ENCODE measurements at places on chromosomes 16 and 17.
A peak's percentile ranks its signal among the peaks of the same experiment; 100 is the strongest.

- DNase-seq, result peak; percentile 88
Observed at GRCh38 chr16:88069397-88070168, 118.3 kb downstream of the BANP start.

DNA sequence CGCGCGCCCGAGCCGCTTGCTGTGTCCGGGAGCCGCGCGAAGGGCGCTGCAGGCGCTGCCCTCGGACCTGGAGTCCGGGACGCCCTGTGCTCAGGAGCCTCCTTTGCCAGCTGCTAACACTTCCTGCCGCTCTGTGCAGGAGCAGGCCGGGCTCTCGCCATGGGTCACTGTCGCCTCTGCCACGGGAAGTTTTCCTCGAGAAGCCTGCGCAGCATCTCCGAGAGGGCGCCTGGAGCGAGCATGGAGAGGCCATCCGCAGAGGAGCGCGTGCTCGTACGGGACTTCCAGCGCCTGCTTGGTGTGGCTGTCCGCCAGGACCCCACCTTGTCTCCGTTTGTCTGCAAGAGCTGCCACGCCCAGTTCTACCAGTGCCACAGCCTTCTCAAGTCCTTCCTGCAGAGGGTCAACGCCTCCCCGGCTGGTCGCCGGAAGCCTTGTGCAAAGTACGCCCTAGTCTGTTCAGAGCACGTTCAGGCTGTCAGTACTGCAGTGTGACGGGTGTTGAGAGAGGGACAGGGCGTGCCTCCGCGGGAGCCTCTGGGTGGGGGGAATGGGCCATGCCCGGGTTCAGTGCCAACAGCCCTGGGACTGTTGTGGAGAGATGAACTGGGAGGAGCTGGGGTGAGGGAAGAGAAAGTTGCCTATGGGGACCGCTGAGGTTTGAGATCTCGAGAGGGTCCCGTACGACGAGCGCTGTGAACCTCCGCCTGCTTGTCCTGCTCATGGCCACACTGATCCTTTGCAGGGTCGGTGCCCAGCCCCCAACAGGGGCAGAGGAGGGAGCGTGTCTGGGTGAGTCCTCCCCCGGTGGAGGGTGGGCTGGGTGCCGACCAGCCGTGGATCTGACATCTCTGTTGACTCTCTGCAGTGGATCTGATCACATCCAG, 1.3 kb downstream of the ZNF276 start:
- peak; percentile 81 for DNase-seq

DNA sequence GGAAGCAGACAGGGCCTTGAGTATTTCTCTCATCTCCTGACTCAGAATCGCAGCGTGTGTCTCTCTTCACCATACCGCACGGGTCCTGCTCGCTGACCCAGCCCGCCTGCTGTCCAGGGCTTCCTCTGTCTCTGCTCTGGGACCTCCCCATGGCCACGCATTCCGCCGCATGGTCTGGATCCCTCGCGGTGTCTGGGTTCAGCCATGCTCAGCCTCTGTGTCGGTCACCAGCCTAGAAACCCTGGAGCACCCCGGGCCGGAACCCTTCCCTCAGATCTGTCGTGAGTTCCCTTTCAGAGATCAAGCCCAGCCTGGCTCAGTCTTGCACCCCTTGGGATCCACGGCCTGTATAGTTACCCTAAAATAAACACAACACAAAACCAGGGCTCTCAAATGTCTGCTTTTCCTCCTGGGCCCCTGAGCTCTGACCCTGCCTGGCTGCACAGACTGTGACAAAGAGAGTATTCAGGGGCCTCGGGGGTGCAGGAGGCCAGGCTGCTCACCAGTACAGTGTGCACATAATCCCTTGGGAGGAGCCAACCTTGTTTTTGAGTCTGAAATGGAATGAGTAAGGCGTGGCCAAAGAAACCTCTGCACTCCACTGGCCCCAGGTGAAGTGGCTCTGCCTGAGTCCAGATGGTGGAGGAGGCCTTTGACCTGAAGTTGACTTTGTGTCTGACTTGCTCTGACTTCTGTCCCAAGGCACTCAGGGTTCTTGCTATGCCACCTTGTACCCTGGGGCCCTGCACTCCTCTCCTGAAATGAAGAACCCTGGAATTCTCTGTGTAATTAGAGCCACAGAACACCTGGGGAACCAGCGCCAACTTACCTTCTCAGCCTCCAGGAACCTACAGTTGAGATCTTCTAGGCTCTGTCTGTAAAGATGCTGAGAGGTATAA, 5.8 kb upstream of the SPIRE2 start:
- DNase-seq, result no peak

DNA sequence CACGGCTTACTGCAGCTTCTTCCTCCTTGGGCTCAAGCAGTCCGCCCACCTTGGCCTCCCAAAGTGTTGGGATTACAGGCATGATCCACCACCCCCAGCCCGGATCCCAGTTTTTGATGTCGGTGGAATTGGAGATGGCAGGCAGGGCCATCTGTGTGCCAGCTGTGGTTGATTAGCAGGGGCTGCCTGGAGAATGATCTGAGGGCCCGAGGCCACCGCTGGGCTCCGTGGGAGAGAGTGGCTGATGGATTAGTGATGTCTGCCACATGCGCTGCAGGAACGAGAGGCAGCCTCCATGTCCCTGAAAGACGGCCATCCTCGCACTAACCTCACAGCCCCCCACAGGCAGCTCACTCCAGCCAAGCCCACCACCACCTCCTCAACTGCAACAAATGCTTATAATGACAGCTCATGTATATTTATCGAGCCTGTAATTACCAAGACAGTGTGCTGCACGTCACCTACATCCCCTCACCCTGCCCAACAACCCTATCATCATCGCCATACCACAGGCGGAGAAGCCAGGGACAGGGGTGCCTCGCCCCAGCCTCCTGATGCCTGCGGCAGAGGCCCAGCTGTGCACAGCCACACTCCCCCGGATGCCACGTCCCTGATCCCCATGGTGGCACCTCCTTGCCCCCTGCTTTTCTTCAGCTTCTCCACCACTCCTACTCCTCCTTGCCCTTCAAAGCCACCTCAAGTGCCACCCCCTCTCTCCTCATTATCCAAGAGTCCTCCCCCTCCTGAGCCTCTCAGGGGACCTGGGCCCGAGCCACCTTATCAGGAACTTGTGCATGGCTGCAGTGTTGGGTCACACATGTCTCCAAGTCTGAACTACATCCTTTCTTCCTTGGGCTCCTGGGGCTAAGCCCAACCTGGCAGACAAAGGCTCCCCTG, 33.2 kb downstream of the ACTG1 start:
- DNase-seq, result no peak

DNA sequence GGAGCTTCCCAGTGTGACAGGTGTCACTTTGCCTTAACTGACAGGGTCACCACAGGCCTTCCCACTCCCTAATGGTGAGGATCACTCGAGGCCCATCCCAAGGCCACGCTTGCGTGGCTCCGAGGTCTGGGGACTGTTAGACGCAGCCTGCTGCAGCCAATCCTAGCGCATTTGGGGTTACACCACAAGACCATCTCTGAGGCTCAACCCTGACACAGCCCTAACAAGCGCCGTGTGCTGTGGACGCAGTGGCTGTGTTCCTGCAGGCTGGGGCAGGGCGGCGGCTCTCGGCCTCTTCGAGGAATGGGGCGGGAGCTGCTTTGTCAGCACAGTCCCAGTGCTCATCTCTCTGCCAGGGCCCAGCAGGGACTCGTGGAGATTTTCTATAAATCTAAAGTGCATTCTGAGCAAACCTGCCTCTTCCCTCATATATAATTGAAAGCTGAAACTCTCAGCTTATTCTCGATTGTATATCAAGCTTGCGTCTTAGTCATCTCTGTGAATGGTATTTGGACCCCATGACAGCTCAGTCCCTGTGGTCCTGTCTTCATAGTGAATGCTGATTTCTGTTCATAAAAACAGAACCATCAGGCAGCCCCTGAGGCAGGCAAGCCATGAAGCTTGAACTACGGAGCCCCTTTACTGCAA, 65.8 kb upstream of the CHMP6 start:
- DNase-seq, result no peak

DNA sequence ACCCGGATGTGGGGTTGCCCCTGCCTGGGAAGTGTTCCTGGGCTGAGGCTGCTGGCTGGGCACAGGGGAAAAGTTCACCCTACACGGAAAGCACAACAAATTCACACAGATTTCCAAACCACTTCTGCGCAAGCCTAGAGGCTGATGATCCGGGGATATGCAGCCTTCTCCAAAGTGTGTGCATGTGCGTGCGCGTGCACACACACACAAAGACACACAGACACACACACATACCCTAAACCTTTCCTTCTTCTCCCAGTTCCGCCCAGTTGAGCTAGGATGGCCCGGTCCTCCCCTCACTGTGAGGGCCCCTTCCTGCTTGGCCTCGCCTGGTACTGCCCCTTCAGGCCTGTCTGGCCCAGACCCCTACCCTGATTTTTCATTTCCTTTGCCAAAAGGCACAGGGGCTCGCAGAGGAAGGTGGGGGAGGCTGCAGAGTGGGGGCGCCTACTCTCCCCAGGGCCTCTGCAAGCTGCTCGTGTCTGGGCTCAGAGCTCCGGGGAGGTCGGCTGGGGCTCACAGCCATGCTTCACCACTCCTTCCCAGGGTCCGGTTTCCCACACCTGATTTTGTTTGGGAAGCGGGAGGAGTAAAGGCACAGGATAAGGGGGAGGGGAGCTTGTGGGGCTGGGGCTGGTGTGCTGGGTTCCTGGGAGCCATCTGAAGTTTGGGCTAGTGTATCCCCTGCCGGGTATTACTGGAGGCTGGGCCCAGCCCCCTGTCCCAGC, 144.7 kb downstream of the ENGASE start:
- DNase-seq, result no peak

DNA sequence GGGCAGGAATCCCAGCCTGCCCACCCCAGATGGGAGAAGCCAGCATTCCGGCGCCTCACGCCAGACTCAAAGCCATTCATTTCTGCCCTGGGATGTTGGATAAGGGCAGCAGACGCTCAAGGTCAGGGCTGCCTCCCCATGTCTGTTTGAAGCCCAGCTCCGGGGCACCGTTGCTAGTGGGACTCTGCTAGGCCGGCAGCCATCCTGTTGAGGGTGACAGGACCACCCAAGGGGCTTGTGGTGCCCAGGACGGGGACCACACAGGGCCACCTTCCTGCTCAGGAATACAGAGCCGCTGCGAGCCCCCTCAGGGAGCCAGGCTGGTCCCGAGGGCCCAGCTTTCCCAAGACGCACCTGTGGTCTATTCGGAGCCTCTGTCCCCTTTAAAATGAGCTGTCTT, 101.7 kb upstream of the CREBBP start:
- no peak for DNase-seq

GRCh38 chr17:21843318-21843865, 151.1 kb downstream of the KCNJ18 start:
- no peak for DNase-seq

DNA sequence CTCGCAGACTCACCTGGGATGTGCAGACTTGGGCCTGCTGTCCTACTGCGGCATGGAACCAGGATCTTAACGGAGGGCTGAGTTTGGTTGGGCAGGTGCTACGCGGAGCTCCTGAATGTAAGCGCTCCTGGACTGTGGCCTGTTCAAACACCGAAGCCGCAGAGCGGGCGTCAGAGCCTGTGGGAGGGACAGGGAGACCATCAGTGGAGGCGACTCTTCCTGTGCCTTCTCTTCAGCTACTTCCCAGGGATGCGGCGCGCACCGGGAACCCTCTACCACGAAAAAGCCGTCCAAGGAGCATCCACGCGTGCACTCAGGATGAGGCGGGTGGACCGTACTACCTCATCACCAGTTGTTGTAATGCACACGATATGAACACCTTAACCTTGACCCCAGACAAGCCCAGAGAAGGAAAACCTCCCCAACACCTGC, 2.0 kb downstream of the USP36 start:
- DNase-seq, result no peak

GRCh38 chr17:7612294-7612640, 2.4 kb downstream of the FXR2 start:
- DNase-seq, result no peak

GRCh38 chr17:1650731-1651558, 1.3 kb upstream of the RILP start:
- no peak for DNase-seq

- no peak for DNase-seq
Observed at GRCh38 chr16:85279402-85279801, 167.1 kb upstream of the CIBAR2 start.

DNA sequence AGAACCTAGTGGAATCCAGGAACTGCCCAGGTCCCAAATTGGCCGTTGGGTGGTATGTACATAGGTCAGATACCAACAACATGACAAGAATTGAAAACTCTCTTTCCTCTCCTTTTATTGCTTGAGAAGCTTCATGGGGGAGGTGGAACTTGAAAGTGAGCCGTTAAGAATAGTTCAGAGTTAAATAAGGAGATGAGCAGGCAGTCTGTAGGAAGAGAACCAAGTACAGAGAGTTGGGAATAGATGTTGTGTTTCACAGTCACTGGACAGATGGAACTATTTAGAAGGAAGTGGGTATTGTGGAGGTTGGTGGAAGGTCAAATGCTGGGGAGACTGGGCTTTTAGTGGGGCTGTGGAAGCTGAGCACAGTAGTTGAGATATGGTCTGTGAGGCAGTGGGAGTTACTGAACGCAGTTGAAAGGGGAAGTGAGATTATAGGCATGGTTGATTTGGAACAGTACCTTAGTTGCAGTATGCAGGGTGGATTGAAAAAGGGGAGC, 26.4 kb downstream of the ARHGAP44 start:
- no peak for DNase-seq

DNA sequence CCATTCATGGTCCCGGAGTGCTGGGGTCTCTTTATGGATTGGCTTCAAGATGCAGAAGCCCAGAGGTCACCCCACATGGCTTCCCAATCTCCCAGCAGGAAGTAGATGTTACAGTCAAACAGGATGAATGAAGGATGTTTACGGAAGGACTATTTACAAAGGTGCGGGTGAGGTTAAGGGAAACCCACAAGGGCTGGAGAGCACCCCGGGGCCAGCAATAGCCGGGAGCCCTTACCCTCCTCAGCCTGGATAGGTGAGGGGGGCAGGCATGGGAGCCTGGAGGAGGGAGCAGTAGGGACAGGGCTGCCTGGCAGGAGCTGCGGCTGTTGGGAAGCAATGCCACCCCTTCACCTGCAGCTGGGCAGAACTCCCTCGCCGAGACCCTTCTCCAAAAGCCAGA, 24.5 kb upstream of the CACNG1 start:
- DNase-seq, result no peak

DNA sequence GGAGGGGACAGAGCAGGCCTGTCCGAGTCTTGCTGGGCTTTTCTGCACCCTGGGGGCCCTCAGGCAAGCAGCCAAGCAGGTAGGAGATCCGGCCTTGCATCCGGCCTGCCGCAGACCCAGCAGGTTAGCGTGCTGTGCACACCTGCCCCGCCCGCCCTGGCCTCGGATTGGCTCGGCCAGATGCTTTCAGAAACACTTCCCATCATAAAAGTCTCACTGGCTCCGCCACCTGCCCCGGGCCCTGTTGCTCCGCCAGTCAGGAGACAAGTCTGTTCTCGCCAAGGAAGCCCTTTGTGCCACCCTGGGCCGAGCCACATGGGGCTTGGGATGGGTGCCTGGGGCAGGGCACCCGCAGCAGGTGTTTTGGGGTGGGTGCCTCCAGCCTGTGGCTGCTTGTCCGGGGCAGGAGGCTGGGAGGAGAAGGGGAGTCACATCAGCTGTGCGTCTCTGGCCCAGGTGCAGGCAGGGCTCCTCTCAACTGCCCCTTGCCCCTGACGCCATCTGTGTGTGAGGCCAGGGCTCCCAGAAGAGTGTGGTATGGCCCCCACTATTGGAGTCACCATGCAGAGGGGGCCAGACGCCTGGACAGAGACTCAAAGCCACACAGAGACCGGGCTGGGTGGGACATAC, 228.2 kb upstream of the GSE1 start:
- no peak for DNase-seq

GRCh38 chr16:88088161-88088581, 136.9 kb downstream of the BANP start:
- DNase-seq, result no peak

Measured in CD4-positive, alpha-beta T cell treated with Interleukin-1 beta for 1 hour (primary cell).